CD4-positive, alpha-beta T cell treated with Interleukin-15 for 4 hours (primary cell): ENCODE measurements at places on chromosomes 4 and X.

DNA sequence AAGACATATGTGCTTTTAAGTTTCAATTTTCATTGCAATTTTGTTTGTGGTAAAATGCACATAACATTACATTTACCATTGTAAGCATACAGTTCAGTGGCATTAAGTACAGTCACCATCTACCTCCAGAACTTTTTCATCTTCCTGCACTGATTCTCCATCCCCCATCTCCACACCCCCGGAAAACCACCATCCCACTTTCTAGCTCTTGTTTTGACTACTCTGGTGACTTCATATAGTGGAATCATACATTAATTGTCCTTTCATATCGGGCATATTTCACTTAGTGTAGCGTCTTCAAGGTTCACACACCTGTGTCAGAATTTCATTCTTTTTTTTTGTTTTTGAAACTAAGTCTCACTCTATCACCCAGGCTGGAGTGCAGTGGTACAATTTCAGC lies 143.5 kb downstream of the GPR143 start:
- DNase-seq = no peak

DNA sequence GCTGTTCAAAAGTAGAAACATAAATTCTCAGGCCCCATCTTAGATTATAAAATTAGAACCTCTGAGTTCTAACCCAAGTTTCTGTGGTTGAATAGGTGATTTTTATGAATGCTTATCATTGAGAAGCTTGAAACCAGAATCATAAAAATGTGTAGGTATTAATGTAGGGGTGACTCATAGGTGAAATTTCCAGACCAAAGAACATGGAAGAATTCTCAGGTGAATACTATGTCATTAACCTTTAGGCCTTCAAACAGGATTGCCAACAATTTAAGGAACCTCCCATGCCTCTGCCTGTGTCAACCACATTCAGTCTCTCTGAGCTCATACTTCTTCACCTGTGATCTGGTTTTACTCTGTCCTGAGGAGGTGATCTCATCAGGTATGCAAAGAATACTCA lies 177.8 kb downstream of the NPFFR2 start:
- no peak for DNase-seq

- DNase-seq = no peak
Measured at GRCh38 chr4:101199507-101200285, 147.6 kb downstream of the PPP3CA start.

- no peak for DNase-seq
Measured at GRCh38 chrX:109635146-109635545, 10.2 kb upstream of the KCNE5 start.

DNA sequence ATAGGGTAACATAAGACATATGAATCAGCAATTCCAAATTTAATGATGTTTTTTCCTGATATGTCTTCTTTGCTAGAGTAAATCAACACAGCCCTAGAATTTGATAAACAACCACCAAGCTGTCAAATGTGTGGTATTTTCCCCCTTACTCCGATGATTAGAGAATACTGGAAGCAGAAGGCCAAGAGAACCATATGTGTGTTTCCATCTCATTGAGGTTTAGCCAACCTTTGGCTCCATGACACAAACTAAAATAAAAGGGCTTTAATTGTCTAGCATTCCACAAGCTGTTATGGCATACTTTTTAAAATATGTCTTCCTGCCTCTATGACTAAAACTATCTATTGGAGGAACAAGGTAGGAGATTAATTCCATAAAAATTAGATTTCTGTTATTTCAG lies 1222.4 kb upstream of the AGA start:
- DNase-seq = no peak

DNA sequence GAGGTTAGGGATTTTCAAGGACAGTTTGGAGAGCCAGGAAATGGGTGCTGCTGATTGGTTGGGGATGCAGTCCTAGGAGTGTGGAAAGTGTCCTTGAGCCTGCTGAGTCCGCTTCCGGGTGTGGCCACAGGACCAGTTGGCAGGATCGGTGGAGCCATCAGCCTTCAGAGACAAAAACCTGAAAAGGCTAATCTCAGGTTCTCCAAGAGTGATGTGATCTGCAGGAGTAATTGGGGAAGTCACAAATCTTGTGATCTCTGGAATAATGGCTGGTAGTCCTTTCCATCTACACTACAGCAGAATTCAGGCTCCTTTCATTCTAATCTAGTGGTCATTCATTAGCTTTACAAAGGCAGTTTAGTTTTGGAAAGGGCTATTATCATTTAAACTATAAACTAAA lies 55.9 kb upstream of the BMP2K start:
- no peak for DNase-seq

- no peak for DNase-seq
Measured at GRCh38 chr4:168124008-168124641, 31.8 kb downstream of the ANXA10 start.

DNA sequence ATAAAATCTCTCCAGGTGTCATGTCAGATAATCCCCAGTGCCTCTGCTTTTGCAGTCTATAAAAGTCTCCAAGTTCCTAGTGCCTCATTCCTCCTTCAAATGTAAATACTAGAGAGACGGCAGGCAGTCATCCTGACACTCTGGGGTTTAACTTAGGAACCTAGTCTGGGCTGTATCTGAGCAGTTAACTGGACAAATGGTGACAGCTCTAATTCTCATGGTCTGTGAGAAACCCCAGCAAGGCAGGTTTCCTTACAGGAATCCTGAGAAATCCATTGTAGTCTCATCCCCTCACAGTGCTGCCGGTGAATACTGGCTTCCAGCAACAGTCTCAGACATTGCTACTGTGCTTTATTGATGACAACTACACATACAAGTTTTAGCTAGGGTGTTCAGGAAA lies 246.8 kb downstream of the SNCA start:
- DNase-seq = no peak

DNA sequence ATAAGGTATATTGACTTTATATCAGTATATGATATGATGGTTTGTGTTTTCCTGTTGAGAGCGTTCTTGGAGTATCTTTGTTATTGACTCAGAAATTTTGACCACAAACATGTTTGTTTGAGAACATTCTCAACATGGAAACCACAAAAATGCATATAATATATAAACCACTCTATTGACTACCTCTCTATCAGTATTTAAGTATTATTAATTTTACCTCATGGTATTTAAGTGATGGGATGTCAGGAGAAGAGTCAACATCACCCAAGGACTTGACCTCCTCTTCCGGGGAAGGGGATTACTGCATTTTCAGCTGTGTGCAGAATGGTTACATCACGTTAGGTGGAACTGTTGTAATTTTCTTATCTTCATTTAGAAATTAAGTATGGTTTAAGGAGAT lies 54.3 kb upstream of the PUDP start:
- DNase-seq = no peak

- DNase-seq = no peak
Measured at GRCh38 chr4:9988933-9989332, 32.4 kb downstream of the SLC2A9 start.

DNA sequence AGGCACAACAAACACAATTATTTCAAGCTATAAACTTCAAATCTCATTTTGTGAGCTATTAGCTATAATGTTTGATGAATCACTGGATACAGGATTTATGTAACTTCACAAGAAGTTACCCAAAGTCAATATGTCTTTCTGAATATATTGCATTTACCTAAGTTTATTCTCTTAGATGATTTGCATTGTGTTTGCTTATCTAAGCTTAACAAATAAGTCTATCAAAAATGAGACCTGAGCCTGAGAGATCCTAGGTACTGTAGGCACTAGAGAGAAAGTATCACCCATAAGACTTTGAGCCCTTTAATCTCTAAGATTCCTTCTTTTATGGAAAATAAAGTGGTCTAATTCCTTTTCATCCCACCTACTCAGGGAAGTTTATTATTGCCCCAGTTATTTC lies 178.2 kb downstream of the NAF1 start:
- no peak for DNase-seq

- DNase-seq = no peak
Measured at GRCh38 chr4:170687751-170688150, 598.0 kb upstream of the AADAT start.

DNA sequence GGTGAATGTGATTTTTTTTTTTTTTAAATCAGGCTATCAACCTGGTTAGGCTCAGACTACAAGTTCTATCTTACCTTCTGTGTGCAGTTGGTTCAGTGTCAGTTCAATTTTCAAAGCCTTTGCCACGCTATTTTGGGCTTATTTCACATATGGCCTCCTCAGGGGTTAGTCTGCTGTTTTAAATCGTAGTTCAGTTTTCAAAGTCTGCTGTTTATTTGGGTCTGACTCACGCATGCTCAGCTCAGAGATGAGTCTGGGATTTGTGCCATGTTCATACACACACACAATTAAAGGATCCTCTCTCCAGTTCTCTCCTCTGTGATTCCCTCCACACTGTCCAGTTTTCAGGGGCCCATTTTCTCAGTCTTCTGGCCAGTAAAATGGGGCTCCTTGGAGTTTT lies 32.3 kb upstream of the ZFX start:
- DNase-seq = no peak

GRCh38 chr4:3262208-3263052 lies 13.5 kb downstream of the MSANTD1 start:
- DNase-seq = no peak

- no peak for DNase-seq
Measured at GRCh38 chrX:104419211-104419610, 146.8 kb upstream of the IL1RAPL2 start.

DNA sequence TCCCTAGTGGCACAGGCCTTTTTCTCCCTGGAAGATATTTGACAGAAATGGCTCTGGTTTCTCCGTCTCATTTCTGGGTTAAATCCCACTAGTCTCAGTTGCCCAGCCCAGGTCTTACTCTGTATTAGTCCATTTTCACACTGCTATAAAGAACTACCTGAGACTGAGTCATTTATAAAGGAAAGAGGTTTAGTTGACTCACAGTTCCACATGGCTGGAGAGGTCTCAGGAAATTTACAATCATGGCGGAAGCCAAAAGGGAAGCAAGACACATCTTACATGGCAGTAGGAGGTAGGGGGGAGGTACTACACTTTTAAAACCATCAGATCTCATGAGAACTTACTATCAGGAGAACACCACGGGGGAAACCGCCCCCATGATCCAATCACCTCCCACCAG lies 81.9 kb downstream of the FHDC1 start:
- DNase-seq = no peak

GRCh38 chr4:56979421-56980072 lies 851 bp downstream of the POLR2B start:
- DNase-seq = peak; percentile 32

GRCh38 chr4:11424000-11424399 lies 4.7 kb downstream of the HS3ST1 start:
- peak; percentile 21 for DNase-seq

- no peak for DNase-seq
Measured at GRCh38 chrX:153441981-153442380, 3.9 kb downstream of the TREX2 start.

DNA sequence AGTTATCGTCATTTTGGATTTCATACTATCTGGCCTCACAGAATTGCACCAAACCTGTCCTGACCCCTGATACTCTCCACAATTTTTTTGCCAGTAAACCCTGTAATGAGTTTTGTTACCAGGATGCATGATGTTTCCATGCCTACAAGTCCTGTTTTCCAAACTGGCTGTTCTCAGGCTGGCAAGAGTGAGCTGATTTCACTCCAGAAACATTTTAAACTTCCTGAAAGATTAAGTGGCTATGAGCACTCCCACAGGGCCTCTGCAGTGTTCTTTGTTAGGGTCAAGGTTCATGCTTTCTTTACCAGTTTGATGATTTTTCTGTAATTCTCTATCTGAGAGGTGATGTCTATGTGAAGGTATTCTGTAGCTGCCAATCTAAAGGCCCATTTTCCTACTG lies 31.7 kb upstream of the PDLIM3 start:
- DNase-seq = no peak

GRCh38 chr4:137748616-137749015 lies 216.3 kb upstream of the PCDH18 start:
- no peak for DNase-seq

- no peak for DNase-seq
Measured at GRCh38 chrX:118802857-118803256, 20.8 kb upstream of the ZCCHC12 start.

DNA sequence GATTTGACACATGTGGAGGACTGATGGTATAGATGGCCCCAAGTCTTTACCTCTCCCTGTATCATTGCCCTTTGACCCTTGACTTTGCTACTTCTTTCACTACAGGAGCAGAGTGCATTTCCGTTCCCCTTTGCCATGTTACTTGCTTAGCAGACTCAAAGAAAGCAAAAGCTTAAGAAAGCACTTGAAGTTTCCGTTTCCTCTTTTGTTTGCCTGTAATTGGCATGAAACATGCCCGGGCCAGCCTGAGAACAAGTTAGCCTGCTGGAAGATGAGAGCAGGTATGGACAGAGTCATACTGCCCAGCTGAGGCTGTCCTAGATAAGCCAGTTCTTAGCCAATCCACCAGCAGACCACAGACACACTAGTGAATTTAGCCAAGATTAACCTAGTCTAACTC lies 206.0 kb downstream of the BCOR start:
- DNase-seq = peak; percentile 0

- no peak for DNase-seq
Measured at GRCh38 chr4:141614878-141615586, 21.4 kb upstream of the IL15 start.

- DNase-seq = no peak
Measured at GRCh38 chrX:155270969-155271368, 6.7 kb upstream of the RAB39B start.

GRCh38 chrX:114127411-114128025 lies 456.4 kb upstream of the HTR2C start:
- no peak for DNase-seq

DNA sequence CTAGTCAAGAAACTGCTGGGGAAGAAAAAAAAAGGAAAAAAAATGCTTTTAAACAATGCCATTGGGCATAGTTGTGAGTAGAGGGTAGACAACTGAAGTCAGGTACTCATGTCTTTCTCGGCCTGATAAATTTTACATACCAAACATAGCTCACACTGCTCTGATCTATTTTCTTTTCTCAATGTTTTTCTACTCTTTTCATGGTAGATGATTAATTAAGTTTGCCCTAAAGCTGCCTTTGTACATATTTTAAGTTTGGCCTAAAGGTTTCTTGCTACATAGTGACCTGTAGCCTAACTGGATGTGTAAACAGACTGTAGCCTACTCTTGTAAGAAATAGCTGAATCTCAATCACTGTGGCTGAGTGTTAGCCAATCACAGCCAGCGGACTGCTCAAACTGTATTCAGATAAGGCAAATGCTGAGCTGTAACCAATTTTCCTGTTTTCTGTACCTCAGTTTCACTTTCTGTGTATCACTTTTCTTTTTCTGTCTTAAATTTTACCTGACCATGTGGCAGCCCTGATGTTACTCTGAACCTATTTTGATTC lies 121.0 kb downstream of the PCDH10 start:
- no peak for DNase-seq

- no peak for DNase-seq
Measured at GRCh38 chr4:187276736-187277408, 553.2 kb upstream of the FAT1 start.

- no peak for DNase-seq
Measured at GRCh38 chr4:139857021-139857420, 191.4 kb downstream of the MGST2 start.

- no peak for DNase-seq
Measured at GRCh38 chr4:70759126-70759525, 37.4 kb downstream of the RUFY3 start.

- DNase-seq = peak; percentile 14
Measured at GRCh38 chr4:109574931-109575804, 15.1 kb downstream of the MCUB start.
